ENCODE measurements at places on chromosomes 3 and 15. TPM values are rescaled to one million over a fixed set of nuclear protein-coding genes. Genes with fewer than 3 reads are reported as not detected.

- no peak for DNase-seq
Measured at GRCh38 chr3:69925506-69925905, 74.0 kb upstream of the SAMMSON start.

- no peak for DNase-seq
Measured at GRCh38 chr3:24828551-24828950, 333.9 kb upstream of the THRB start.

DNA sequence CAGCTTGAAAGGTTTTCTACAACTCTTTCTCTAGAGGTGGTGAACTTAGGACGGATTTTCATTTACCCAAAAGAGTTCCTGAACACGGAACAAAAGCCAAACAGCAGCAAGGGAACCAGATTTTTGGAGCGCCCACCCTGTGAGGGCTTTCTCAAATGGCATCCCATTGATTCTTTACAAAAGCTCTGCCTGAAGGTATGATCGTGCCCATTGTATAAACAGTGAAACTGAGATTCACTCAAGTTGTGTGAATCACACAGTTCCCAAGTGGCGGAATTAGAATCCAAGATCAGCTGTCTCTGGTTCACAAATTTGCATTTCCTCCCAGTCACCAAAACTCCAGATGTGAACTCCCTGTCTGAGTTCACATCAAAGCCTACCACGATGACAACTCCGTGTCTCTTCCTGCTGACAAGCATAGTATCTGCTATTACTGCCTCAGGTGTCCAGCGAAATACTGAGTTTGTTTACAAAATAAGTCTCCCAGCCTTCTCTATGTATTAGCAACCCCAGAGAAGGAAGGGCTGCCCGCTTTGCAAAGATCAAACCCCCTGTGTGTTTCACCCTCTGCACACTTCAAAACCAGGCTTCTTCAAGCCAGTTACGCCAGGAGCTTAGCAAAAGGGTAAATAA is 235.9 kb upstream of the ST8SIA2 start:
- DNase-seq, result no peak

DNA sequence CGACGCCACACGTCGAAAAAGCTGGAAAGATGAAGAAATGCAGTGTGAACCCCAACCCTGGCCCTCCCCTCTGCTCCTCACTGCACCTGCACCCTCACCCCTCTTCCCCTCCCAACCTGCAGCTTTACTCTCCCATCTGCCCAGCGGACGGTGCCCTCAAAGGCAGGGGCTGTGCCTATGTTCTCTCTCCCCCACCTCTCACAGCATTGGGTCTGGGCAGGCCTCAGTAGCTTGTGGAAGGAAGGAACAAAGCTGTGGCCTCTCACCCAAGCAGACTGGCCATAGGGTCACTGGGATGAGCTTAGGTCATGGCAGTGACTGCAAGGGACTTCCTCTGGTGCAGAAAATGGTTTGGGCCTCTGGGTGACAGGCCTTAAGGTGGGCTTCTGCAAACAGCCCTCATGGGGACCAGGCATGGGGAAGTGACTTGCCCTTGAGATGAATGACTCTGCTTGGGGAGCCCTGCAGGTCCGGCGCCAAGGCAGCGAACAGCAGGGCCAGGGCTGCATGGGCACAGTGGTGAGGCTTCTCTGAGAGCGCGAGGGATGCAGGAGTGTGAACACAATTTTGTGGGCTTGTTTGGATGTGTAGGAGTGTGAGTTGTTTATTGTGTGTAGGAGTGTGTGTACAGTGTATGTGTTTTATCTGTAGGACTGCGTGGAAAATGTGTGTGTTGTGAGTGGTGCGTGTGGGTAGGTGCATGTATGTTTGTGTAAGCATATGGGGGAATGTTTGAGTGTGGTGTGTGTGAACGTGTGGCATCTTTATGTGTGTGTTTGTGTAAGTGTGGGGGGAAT is 29.2 kb downstream of the SRPRB start:
- DNase-seq, result no peak

DNA sequence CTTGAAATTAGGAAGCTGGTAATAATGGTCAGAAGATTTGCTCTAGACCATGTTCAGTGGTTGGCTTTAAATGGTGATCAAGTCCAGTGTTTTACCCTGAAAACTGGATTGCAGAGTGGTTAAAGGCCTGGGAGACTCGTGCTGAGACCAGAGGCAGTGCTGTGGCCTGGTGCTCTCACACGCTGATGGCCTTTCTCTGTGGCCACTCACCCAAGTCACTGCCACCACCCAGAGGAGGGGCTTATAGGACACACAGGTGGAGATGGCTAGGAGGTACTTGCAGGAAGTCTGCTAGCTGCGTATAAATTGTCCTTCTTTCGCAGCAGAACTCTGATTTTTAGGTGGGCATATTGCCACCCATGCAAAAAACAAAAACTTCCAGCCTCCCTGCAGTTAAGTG is 6.2 kb upstream of the EHD4 start:
- no peak for DNase-seq

DNA sequence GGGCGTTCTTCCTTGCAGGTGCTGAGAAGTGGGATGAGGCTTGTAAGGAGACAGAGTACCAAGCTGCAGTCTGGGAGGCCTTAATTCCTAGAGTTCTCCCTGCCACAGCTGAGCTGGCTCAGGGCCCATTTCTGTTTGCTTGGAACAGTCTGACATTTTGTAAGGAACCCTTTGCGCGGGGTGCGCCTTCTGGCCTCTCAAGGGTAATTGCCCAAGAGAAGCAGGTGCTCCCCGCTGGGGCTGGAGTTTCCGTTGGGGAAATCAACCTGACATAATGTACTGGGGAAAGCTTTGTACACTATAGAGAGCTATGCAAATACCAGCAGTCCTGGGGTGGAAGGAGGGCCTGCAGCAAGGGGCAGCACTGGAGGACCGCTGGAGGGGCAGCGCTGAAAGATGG is 83.6 kb downstream of the HMG20A start:
- no peak for DNase-seq

Gene FBXW12
- total RNA-seq, result not detected

Gene RTP1
- not detected for total RNA-seq

Gene RNU5B-1
- total RNA-seq, result not detected
